ENCODE measurements at places on chromosomes 5 and 9.

- no peak for DNase-seq
Measured at GRCh38 chr9:77454663-77455062, 193.5 kb downstream of the GNA14 start.

DNA sequence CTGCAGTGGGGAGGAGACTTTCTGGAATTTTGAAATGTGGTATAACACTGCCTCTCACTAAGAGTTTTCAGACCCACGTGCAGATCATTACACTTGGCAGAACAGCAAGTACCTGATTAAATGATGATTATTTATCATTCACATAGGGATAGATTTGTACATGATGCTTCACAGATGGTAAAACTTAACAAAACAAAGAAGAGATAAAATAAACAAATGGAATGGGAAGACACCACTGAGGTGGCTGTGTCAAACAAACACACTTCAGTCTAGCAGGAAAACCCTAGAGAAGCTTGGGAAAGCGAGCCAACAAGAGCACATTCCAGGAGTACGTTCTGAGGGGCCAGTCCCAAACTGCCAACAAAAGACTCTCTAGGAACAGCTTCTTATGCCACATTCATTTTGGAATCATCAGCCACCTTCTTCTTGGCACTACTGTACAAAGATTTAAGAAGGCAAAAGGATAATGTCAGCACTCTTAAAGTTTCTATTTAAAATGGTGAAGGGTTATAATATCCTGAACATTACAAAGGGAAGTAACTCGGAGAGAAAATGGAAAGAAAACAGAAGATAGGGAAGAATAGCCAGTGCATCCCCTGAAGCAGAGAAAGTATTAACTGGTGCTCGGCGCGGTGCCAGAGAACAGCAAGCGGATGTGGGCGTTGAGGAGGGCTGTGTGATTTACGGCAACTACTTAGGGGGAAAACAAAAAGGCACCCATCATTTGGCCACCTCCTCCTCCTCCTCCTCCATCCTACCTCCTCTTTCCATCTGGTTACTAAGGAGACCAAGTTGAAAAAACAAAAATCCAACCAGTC lies 1.6 kb downstream of the MED27 start:
- no peak for DNase-seq

- DNase-seq: no peak
Measured at GRCh38 chr5:161064297-161064696, 212.3 kb upstream of the ATP10B start.

- no peak for DNase-seq
Measured at GRCh38 chr5:88834131-88834462, 48.9 kb downstream of the MEF2C start.

DNA sequence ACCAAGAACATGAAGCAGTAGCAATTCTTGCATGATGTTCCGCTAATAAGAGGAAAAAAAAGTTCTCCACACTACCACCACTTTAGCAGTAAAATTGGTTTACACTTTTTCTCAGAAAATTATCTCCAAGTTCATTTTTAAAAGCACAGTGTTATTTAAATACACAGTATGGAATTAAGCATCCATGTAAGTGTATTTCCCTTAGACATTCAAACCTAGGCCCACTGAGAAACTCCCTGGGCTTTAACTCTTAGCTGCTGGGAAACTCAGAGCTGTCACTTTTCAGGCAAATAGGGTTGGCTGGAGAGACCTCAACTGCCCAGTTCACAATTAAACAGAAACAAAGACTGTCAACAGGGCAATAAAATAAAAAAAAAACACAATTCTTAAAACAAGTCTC lies 2.7 kb downstream of the GNAQ start:
- no peak for DNase-seq

GRCh38 chr9:101388507-101388993 lies 3.7 kb upstream of the BAAT start:
- DNase-seq: no peak

GRCh38 chr5:115096034-115096769 lies 73.5 kb downstream of the TRIM36 start:
- no peak for DNase-seq

GRCh38 chr9:125534971-125535701 lies 171.9 kb downstream of the MAPKAP1 start:
- no peak for DNase-seq

DNA sequence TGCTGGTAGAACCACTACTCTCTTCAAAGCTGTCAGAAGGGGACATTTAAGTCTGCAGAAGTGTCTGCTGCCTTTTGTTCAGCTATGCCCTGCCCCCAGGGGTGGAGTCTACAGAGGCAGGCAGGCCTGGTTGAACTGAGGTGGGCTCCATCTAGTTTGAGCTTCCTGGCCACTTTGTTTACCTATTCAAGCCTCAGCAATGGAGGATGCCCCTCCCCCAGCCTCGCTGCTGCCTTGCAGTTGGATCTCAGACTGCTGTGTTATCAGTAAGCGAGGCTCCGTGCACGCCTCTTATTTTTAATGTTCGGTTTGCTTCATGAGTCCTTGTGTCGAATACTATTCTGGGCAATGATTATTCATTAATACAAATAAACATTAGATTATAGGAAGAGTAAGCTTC lies 3.1 kb upstream of the SLC27A6 start:
- DNase-seq: no peak

DNA sequence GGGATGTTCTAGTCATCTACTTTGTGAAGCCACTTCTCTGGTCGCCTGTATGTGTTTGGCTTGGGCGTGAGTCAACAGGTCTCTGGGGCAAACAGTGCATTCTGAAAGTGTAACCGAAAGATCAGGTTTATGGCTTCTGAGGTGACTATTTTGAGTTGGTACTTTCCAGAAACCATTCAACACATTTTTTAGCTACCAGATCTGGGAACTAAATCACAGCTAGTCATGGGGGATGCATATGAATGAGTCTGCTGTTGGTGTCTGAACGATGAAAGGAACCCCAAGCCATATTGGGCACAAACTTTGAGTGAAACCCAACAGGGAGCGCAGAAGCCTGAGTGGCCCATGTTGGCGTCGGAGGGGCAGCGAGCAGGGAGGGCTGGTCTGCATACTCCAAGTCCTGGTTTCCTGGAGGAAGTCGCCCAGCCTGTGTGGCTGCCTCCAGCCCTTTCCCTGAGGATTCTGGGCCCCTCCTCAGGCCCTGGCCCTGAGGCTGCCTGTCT lies 35.3 kb downstream of the UBE2QL1 start:
- no peak for DNase-seq

DNA sequence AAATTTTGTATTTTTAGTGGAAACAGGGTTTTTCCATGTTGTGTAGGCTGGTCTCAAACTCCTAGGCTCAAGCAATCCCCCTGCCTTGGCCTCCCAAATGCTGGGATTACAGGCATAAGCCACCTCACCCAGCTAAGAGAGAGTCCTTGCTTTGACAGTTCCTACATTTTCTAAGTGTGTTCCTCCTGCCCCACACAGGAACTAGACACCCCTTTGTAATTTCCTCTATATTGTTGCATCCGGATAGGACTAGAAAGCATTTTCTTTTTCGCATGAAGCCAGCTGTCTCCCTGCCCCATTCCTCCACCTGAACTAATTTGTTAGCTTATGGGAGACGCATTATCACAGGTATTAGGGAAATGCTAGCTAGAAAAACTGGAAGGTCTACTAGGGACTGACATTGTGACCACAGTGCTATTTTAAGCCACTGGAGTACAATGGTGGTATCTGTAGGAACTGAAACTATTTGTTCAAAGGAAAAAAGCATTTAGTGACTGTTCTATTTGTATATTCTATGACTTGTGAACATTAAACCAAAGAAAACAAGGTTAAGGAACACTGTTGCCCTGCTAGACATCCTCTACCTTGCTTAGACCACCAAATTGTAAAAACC lies 214.1 kb downstream of the SMARCA2 start:
- no peak for DNase-seq

Data from stimulated activated CD8-positive, alpha-beta memory T cell treated with anti-CD3 and anti-CD28 coated beads, Interleukin-15, amount 100 ng/mL, for 1 hour (primary cell).